Right cardiac atrium (tissue), 5 donors: ENCODE measurements at places on chromosomes 1 and 21. TPM values are rescaled to one million over a fixed set of nuclear protein-coding genes. Genes with fewer than 3 reads are reported as not detected.

Gene GJA8
- total RNA-seq = not detected

Gene DIO1
- not detected for total RNA-seq

Gene FCRLA
- not detected for total RNA-seq

Gene SLC9C2
- 0.42 TPM for total RNA-seq

- no peak for DNase-seq
These were observed 134.7 kb upstream of the VANGL1 start for GRCh38 chr1:115506924-115507589.

DNA sequence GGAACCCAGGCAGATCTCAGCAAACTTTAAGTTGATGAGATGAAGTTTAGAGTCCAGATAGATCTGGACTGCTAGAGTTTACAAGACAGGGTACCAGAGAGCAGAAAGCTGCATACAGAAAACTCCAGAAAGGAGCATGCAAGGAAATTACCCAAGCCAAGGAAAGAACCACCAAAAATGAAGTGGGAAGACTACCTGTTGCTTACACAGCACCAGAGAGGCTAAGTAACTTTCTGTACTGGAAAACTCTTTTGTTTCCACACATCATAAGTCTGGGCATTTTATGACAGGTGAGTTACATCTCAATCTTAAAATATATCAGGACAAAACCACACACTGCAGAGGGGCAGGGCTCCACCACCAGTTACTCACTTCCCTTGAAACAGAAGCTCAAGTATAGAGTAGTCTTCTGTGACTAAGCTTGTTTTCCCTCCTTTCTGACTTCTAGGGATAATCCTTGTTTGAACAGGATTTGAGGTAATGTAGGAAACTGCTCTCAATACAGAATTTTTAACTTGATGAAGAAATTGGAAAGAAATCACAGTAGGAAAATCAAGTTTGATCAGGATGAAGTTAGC, 17.4 kb upstream of the GJA9 start:
- no peak for DNase-seq

Gene ZFP69B
- total RNA-seq = 1.1 TPM

GRCh38 chr1:101205457-101205856, 31.4 kb upstream of the S1PR1 start:
- no peak for DNase-seq

GRCh38 chr21:44535963-44536362, 4.0 kb downstream of the KRTAP10-1 start:
- DNase-seq = no peak

Gene CYP2J2
- total RNA-seq = 58.0 TPM
